ENCODE measurements at places on chromosomes 1 and 21.

DNA sequence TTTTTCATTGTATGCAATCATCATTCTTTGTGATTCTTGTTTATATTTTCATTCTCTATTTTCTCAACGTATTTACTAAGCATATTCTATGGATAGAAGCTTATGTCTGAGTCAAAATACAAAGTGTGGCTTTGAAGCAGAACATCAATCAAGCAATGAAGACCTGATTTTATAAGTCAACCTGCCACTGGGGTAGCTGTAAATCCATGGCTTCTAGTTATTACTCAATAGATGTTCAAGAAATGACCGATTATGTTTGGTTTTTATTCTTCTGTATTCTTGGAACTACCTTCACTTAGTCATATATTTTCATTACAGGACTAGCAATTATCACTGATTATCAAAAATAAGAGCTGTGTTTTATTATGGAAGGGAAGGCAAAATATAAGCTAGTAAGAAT is 20.5 kb upstream of the PTGS2 start:
- DNase-seq, result no peak

GRCh38 chr21:38075833-38076587 is 159.8 kb upstream of the KCNJ6 start:
- DNase-seq, result no peak

DNA sequence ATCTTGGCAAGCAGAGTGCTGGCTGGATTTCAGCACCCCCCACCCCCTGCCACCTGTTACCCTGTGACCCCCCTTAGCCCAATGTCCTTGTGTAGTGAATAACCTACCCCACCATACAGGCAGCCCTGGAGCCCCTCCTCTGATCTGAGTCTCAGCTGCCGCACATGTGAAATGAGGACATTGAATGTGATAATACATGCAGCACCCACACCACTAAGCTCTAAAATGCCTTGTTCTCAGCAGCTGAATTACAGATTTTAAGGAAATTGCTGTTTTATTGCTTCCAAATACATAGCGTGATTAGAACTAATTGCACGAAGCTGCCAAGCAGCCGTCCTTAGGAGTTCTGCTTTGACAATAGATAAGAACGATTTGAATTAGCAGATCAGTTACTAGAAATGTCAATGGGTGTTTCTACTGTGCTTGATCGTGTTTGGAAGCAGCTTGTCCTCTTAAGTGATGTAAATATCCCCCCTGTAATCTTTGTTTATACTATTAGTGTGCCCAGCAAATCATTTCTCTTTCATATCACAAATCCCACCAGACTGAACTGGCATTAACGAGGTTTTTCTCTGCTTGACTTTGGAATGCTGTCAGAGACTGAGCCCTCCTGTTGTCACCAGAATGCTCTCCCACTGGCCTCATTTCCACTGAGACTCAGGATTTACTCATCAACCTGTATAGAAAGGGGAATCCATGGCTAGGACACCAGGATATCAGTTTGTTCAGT is 4.9 kb downstream of the SLAMF8 start:
- DNase-seq, result no peak

- no peak for DNase-seq
These were observed 88.9 kb upstream of the NGF start for GRCh38 chr1:115426956-115427355.

DNA sequence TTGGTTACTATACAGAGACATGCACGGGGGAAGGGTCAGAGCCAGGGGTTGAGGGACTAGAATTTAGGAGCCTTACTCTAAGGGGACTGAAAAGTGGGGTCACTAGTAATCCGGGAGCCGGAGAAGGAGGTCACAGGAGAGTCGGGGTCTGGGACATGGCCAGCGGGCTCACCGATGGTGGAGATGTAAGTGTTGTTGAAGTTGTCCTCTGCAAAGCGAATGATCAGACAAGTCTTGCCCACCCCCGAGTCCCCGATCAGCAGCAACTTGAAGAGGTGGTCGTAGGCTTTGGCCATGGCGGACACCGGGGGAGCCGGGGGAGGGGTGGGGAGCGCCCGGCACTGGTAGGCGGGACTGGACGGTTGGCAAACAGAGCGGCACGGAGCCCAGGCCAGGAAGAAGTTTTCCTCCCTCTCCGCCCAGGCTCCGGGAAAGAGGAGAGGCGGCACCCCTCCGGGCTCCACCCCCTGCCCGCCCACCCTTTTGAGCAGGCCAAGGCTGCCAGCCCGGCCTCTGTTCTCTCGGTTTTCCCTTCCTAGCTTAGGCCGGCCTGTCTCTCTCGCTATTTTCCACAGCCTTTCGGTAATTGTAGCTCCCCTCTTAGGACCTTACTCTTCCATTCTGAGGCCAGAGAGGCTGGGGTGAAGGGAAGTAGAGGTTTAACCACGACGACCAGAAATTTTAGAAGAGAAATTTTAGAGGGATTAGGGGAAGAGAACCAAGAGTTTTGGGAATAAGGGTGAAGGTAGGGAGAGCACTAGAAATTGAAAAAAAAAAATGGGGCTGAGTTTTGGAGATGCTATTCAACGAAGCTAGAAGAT is at the start of gene RAB13:
Gene RAB13, minus strand, starts transcription at position 399 of the 821 bp plus-strand sequence. Its CDS starts 103 bp downstream, at position 296.
- peak; percentile 94 for DNase-seq

DNA sequence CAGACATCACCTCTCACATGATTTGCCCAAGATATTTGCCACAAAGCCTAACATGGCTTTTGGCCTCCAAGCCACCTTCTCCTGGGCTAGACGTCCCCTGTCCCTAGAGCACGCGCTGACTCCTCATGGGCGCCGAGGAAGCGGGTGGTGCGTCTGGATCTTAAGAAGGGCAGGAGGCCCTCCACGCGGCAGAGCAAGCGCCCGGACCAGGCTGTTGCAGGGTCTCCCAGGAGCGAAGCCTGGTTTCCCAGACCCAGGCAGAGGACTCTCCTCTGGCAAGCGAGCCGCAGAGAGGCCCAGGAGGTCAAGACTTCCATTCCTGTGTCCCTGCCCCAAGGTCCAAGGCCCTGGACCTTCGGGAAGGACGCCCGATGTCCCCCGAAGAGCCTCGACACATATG is 101.7 kb upstream of the TTC34 start:
- DNase-seq, result no peak

GRCh38 chr1:220378571-220379302 is 106.5 kb upstream of the RAB3GAP2 start:
- DNase-seq, result no peak

DNA sequence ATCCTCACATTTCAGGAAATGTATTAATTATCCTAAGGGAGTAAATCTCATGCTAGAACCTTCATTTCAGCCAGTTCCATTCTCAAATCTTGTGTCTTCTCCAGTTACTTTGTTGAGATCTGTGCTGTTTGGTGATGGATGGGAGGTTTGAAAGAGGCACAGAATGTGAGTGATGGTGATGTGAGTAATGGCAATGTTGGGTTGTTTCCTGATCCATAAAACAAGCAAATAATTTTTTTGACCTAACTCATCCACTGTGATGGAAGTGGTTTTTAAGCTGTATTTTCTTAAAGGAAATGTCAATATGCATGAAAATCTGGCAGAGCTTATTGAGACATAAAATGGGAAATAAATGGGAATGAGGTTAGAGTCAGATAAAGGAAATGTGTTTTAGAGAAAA is 214.7 kb downstream of the CHRM3 start:
- DNase-seq, result no peak

DNA sequence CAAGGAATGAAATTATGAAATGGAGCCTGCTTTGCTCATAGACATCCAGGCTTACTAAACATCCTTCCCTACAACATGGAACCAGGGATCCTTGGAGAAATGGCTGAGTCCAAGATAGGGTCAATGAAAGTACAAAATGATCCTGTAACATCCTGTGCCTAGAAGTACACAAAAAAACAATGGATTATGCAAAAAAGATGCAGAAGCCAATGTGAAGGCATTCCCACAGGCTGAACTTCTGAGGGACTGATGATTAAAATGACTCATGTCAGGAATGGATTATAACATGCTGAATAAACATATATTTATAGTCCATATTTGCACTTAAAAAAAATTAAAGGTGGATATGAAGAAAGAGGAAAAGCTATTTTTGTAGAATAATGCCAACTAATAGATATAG is 10.4 kb upstream of the HOOK1 start:
- DNase-seq, result no peak

DNA sequence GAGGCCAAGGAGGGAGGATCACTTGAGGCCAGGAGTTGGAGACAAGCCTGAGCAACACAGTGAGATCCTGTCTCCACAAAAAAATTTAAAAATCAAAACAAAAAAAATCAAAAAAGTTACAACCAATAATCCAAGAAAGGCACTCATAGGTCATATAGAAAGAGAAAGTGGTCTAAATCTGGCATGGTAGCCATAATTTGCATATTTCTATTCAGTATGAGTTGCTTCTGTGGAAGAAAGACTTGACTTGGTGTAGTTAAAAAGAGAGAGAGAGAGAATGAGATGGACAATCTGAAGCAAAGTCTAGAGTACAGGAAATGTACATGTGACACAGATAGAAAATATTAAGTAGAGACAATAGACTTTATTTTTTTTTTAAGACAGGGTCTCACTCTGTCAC is 22.5 kb downstream of the JMJD4 start:
- no peak for DNase-seq
